ENCODE measurements at places on chromosomes 13 and 19.

GRCh38 chr19:37902668-37903067, 3.7 kb downstream of the WDR87 start:
- DNase-seq, result peak; percentile 78

GRCh38 chr13:51761643-51762350, 42.2 kb downstream of the DHRS12 start:
- no peak for DNase-seq

DNA sequence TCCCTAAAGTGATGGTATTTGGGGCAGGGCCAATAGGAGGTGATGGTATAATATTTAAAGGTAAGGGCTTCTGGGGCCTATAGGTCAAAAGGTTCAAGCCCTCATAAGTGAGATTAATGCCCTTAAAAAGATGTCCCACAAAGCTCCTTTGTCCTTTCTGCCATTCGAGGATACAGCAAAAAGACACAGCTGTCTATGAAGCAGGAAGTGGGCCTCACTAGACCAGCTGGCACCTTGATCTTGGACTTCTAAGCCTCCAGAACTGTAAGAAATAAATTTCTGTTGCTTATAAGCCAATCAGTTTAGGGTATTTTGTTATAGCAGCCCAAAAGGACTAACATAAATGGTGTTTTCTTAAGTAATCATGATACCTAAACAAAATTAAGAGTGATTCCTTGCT, 27.2 kb upstream of the POU4F1 start:
- DNase-seq, result no peak

- DNase-seq, result no peak
Observed at GRCh38 chr19:42207767-42208271, 9.7 kb downstream of the DEDD2 start.

- DNase-seq, result no peak
Observed at GRCh38 chr19:45156011-45156630, 4.7 kb downstream of the NKPD1 start.

- DNase-seq, result no peak
Observed at GRCh38 chr19:55644191-55644833, 863 bp downstream of the ZNF581 start.

DNA sequence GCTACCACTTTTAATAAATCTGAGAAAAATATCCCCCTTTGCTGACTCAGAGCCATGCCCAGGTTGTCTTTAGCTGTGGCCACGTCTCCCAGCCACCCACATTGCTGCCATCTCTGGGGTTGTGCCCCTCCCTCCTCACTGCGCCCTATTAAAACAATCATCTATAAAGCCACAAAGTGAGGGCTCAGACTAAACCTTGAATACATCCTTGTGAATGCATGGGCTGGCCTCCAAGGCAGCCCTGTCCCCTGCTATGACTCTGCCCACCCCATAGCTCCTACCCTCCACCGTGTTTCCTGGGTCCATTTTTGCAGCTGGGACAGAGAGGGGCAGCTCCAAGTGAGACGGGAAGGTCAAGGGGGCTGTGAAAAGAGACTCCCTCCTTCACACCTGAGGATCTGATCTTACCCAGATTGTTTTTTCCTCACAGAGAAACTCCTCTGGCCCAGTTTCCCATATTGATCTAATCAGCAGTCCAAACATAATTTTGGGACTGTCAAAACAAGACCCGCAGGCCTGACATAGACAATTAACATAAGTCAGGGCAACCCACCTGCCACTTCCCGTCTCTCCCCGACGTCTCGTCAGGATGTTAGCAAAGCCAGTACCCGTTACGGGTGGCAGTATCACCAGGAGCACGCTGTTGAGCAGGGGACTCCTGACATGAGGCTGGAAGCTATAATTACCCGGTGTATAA, 199.0 kb downstream of the KATNAL1 start:
- no peak for DNase-seq

GRCh38 chr13:109884462-109884861, 98.1 kb upstream of the IRS2 start:
- no peak for DNase-seq

DNA sequence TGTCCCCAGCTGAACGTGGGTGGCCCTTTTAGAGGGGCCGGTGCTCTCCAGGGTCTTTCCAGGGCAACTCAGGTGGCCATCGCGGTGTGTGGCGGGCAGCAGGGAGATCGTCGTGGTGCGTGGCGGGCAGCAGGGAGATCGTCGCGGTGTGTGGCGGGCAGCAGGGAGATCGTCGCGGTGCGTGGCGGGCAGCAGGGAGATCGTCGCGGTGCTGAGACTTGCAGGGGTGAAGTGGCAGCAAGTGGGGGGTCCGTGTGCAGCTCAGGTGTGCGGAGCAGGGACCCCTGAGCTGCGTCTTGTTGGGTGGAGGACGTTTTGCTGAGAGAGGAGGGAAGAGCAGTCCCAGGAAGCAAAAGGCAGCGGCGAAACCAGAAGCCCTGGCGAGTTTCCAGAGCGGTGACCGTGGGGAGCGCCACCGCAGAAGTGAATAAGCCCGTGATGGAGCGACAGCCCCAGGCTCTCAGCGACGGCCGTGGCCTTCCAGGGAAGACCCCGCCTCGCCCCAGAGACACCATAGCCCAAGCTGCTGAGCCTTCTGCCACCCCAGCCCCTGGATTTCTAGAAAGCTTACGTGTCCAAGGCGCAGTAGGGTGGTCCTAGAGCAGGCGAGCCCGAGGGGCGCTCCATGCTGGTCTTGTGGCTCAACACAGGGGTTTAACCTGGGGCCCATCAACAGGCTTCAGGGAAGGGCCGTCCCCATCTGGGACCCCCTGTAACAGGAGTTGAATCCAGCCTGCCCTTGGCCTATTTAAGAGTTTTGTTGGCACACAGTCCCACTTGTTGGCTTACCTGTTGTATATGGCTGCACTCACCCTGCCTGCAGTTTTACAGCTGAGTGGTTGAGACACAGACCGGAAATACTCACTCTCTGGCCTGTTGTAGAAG, 5.4 kb downstream of the NCLN start:
- no peak for DNase-seq

- DNase-seq, result no peak
Observed at GRCh38 chr19:1217366-1217765, 11.8 kb downstream of the STK11 start.

DNA sequence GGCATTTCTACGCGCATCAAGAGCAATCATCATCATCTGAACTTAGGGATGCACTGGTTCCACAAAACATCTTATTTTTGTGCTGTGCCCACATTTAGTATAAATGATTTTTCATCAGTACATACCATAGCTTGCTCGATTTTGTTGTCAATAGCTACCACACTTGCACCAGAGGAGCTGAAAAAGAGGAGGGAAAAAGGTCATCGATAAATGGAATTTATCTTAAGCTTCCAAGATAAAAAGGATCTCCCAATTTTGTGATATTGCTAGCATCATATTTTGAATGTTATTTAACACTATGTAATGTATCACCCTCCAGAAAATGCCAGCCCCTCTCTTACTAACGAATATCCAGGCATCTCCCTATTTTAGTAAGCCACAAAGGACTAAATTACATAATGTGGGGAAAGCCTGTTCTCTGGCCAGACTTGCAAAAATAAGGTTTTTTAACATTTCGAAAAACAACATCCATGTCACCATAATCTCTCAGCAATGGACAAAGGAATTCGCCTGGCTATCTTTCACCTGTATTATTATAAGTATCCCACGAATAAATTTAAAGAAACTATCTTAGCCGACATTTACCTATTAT, 62.4 kb downstream of the SERP2 start:
- DNase-seq, result no peak

GRCh38 chr19:2112516-2113320, 16.0 kb downstream of the IZUMO4 start:
- DNase-seq, result no peak

DNA sequence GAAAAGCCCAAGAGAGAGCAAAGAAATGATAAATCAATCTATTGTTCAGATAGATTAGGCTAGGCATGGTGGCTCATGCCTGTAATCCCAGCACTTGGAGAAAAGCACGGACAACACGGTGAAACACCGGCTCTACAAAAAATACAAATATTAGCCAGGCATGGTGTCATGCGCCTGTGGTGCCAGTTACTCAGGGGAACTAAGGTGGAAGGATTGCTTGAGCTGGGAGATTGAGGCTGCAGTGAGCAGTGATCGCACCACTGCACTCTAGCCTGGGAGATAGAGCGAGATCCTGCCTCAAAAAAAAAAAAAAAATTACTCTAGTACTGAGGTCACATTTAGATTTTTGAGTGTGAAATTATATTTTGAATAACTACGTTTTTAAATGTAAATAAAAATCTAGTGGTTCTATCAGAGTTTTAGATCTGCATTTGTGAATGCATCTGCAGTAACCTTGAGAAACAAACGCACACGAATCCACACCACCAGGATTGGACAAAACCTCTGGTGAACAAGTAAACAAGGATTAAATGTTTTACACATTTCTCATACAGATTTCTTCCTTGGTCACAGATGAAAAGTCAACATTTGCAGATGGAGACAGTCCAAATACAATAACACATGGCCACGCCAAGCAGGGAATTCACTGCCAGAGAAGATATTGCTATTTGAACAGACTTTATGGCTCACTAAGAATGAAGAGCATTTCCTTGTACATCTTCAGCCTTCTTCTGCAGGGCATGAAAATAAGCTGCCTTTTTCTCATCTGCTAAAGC, 917.6 kb downstream of the PCDH9 start:
- no peak for DNase-seq

DNA sequence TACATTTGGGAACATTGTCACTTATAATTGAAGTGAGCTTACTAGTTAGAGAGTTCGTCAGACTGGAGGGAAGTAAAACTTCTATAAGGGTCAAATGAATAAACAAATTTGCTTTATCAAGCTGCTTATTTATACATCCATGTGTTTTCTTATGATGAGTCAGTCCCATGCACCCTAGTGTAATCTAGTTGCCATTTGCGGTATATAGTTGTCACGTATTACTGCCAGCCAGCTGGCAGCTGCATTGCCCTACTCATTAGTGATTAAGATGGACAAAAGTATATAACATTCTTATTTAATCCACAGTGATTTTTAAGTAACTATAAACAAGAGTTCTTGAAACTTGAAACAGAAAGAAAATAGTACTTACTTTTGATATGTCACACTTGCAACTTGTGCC, 182.4 kb downstream of the GPC6 start:
- DNase-seq, result no peak

GRCh38 chr19:55206664-55207500, 2.4 kb downstream of the PTPRH start:
- DNase-seq, result peak; percentile 20

DNA sequence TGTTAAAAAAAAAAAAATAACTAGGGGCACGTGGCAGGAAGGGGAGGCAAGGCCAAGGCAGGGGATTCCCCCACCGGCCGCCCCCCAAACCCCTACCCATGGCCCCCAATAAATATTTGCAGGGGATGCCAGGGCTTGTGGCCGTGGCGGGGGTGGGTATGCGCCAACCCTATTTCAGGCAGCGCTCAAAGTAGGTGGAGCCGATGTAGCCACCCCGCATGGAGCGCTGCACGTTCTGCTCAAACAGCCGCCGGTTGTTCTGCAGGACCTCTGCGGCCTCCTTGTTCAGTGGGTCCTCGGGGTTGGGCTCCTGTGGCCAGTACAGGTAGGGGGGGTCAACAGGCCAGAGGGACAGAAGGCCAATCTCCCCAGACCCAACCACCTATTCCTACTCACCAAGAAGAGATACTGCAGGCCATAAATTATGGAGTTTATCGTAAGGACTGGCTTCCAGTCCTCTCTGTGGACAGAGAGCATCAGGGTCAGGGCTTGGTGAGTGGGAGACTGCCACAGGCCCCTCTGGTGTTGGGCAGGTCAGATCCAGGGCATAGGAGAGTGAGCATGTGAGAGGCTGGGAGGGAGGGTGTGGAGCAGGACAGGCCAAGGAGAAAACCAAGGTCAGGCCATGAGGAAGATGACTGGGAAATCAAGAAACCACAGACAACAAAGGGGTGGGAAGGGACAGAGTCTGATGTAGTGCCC, 1.2 kb upstream of the CHMP2A start:
- no peak for DNase-seq

DNA sequence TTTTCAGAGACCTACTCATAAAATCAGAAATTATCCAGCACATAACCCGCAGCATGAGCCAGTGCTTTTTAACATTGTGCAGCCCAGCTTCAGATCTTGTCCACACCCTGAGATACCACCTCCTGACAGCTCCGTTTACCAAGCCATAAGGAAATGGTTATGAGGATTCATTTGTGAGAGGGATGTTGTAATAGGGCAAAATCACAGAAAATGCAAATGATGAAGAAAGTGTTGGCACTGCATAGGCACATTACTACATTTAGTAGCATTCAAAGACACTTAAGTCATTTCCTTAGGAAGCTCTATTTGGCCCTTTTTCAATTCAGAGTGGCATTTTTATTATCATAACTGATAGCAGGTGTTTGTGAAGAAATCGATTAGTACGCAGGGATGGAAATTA, 277.5 kb downstream of the DNAJC15 start:
- DNase-seq, result no peak

DNA sequence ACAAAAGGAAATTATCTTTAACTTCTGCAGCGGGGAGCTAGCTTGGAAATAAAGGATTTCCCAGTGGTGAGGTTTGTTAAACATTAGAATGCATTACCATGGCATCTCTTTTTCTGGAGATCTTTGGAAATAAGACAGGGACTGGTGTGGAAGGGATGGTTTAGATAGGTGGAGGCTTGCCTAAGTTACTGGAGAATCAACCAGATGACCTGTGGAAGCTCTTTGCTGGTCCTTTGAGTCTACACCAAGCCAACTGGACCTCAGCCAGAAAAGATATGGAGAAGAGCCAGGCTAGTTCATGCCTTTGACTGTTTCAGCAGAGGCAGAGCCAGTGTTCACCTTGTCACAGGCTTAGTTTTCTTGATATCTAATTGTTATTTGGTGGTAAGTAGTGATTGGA, 134.7 kb downstream of the KCNRG start:
- no peak for DNase-seq

- DNase-seq, result no peak
Observed at GRCh38 chr19:33427801-33428626, 54.5 kb downstream of the CEBPG start.

GRCh38 chr19:10776900-10777650, 58.9 kb downstream of the TMED1 start:
- DNase-seq, result no peak

GRCh38 chr13:93700115-93700514, 473.5 kb downstream of the GPC6 start:
- no peak for DNase-seq
